Ureter (tissue), 1 donor: ENCODE measurements at places on chromosomes 3 and 15. TPM values are rescaled to one million over a fixed set of nuclear protein-coding genes. Genes with fewer than 3 reads are reported as not detected.
A peak's percentile ranks its signal among the peaks of the same experiment; 100 is the strongest.

GRCh38 chr15:25936004-25936403, 72.9 kb upstream of the ATP10A start:
- DNase-seq: no peak

GRCh38 chr3:48661501-48662144, 1.1 kb downstream of the CELSR3 start:
- peak; percentile 69 for DNase-seq

DNA sequence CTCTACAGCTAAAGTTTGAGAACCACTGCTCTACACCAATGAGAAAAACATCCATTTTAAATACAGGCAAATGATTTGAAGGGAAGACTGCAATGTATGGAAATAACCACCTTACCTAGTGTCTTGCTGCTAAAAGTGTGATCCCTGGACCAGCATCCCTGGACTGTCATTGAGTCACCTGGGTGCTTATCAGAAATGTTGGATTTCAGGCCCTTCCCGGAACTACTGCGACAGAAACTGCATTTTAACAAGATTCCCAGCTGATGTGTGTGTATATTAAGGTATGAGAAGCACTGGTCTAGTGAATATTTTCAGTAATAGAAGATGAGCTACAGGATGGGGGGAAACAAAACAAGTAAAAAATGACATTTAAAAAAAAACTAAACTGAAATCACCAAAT, 324.1 kb downstream of the MECOM start:
- DNase-seq: no peak

DNA sequence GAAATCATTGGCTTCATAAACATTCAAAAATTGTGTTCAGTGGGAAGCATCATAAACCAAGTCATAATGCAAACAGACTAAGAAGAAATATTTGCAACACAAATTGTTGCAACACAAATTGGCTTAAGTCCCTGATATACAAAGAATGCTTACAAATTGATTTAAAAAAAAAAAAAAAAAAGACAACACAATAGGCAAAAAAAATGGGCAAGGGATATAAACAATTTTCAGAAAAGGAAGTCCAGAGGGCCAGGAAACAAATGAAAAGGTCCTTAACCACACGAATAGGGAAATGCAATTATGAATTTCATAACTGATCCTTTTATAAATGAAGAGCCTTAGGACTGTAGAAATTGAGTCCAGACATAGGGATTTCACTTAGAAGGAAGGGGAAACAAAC, 98.9 kb downstream of the LRRK1 start:
- DNase-seq: no peak

Gene PLA1A
- total RNA-seq: 1.6 TPM
